Panc1 (cell line): ENCODE measurements at places on chromosomes 4 and X.

GRCh38 chr4:183872531-183872930 lies 32.6 kb upstream of the STOX2 start:
- H3K27ac ChIP-seq, result no peak overlapping the region
- no peaks in the 10 kb centered on the region for H3K27me3 ChIP-seq
- H3K4me3 ChIP-seq, result no peak overlapping the region
- H3K36me3 ChIP-seq, result no peaks in the 10 kb centered on the region

DNA sequence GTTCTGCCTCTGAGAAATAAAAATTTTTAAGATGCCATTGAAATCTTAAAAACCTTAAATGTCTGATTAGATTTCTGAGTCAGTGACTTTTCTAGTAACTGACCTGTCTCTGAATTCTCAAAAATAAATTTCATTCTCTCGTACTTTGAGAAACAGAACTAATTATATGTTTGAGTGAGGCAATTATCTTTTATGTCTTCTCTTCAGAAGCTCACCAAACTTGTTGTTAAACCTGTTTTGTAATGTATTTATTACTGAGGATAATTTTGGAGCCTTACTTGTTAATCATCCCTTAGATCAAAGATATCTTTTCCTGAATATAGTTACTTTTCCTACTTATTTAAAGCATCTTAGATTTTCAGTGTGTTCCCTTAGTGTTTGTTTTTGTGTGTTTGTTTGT lies 64.5 kb upstream of the MMAA start:
- 0 out of 2 replicates have a peak, but pooled peaks cover 3% of the 10 kb centered on the region for H3K36me3 ChIP-seq
- no peak overlapping the region for H3K4me3 ChIP-seq
- DNase-seq, result no peak

GRCh38 chr4:184587701-184588100 lies 61.5 kb downstream of the CASP3 start:
- H3K27me3 ChIP-seq, result no peaks in the 10 kb centered on the region
- H3K4me3 ChIP-seq, result no peak overlapping the region
- no peaks in the 10 kb centered on the region for H3K36me3 ChIP-seq

DNA sequence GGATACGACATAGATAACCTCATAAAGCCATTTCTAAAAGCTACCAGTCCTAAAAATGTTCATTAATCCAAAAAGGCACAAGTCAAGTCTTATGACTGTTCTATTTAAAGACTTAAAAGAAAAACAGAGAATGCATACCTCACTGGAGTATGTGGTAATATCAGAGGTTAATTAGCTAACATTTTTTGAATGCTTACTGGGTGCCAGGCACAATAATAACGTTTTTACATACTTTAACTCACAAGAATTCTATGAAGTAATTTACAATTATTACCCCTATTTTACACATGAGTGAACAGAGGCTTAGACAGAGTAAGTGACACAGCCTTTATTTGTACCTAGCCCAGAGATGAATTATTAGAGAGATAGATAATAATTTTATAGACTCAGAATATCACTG lies 207.5 kb downstream of the PDGFC start:
- no peak overlapping the region for H3K4me3 ChIP-seq
- H3K27me3 ChIP-seq, result no peaks in the 10 kb centered on the region
- DNase-seq, result no peak
- H3K27ac ChIP-seq, result no peak overlapping the region
- no peaks in the 10 kb centered on the region for H3K4me1 ChIP-seq
- H3K36me3 ChIP-seq, result no peaks in the 10 kb centered on the region

GRCh38 chr4:174358829-174359228 lies 75.1 kb downstream of the CEP44 start:
- H3K4me3 ChIP-seq, result no peak overlapping the region
- no peaks in the 10 kb centered on the region for H3K4me1 ChIP-seq
- DNase-seq, result no peak
- no peak overlapping the region for H3K27ac ChIP-seq
- no peaks in the 10 kb centered on the region for H3K27me3 ChIP-seq
- H3K36me3 ChIP-seq, result no peaks in the 10 kb centered on the region

DNA sequence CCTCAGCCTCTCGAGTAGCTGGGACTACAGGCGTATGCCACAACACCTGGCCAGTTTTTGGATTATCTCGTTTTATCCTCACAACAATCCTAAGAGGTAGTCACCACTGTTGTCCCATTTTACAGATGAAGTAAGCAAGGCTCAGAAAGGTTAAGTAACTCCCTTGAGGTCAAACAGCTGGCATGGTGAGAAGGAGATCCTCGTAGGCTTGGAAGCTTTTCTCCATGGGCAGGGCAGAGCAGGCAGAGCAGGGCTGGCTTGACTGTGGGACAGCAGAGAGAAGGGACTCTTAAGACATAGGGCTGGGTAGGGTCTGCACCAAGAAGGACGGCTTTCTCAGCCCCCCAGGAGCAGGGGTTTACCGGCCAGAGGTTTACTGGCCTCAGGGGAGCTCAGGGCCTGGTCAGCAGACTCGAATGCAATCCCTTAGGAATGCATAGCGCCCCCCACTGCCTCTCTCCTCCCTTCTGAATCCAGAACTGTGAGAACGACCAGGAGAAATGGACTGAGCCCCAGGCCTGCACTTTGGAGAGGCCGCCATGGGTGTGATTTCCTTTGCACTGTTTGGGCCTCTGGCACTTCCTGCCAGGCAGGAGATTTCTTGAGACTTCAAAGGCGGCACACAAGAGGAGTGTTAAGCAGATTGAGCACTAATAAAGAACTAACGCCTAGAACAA lies 14.0 kb upstream of the CDKN2AIP start:
- H3K36me3 ChIP-seq, result no peaks in the 10 kb centered on the region
- H3K4me1 ChIP-seq, result no peaks in the 10 kb centered on the region
- H3K4me3 ChIP-seq, result no peak overlapping the region
- no peak for DNase-seq

DNA sequence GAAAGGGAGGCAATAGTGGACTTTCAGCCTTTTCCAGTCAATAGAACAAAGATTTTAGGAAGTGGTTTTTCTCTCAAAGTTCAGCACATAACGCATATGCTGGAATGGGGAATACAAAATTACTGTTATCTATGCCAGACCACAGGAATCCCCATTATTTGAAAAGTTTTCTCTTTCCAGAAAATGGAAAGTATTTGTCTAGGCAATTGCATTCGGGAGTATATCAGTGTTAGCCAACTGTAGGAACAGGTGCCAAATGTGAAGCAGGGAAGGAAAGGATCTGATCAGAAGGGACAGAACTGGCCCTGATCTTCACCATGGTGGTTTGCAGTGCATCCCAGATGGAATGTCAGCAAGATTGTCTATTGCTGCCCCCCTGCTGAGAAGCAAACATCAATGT lies 213.6 kb downstream of the CPE start:
- H3K4me3 ChIP-seq, result no peak overlapping the region
- H3K27me3 ChIP-seq, result no peaks in the 10 kb centered on the region
- no peak for DNase-seq
- no peak overlapping the region for H3K27ac ChIP-seq
- no peaks in the 10 kb centered on the region for H3K4me1 ChIP-seq

- no peak for DNase-seq
- no peaks in the 10 kb centered on the region for H3K27me3 ChIP-seq
- no peaks in the 10 kb centered on the region for H3K4me1 ChIP-seq
- no peak overlapping the region for H3K4me3 ChIP-seq
- H3K27ac ChIP-seq, result no peak overlapping the region
- H3K36me3 ChIP-seq, result no peaks in the 10 kb centered on the region
Observed at GRCh38 chr4:109011241-109012026, 248.6 kb upstream of the ETNPPL start.

DNA sequence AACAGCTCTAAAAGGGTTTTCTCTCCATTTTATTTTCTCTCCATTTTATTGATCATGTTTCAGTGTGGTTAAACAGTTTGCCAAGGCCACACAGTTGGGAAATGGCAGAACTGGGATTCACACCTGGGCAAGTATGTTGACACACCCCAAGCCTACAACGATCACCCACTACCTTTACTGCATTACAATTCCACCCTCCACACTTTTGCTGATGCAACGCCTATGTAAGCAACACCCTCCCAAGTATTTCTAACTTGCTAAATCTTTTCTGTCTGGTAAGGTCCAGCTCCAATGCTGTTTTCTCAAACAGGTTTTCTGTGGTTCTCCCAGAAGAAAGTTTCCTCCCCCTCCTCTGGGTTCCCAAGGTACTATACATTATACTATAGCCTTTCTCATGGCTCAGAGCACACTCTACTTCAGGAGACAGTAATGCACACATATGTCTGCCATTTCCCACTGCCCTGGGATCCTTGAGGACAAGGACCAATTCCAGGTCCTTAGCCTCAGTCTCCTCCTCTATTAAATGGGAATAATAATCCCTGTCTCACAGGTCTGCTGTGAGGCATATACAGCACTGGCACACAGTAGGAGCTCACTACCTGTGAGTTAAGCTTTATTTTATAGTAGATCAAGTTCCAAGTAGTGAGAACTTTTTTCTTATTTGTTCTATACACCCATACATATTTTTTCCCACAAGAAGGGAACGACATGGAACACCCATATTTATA lies 27.9 kb downstream of the IQSEC2 start:
- H3K4me1 ChIP-seq, result no peaks in the 10 kb centered on the region
- H3K27me3 ChIP-seq, result no peaks in the 10 kb centered on the region
- DNase-seq, result no peak
- H3K27ac ChIP-seq, result peak overlapping the region; percentile 7; the same call in 1 of the 2 replicates
- H3K4me3 ChIP-seq, result no peak overlapping the region
- no peaks in the 10 kb centered on the region for H3K36me3 ChIP-seq

GRCh38 chr4:153787061-153787560 lies 1.8 kb downstream of the SFRP2 start:
- no peak overlapping the region for H3K4me3 ChIP-seq
- H3K4me1 ChIP-seq, result no peaks in the 10 kb centered on the region
- no peaks in the 10 kb centered on the region for H3K36me3 ChIP-seq
- DNase-seq, result no peak

GRCh38 chrX:3076416-3076991 lies 35.2 kb downstream of the ARSF start:
- no peak for DNase-seq
- H3K27me3 ChIP-seq, result peaks cover 2% of the 10 kb centered on the region; the same call in 1 of the 2 replicates
- no peak overlapping the region for H3K27ac ChIP-seq
- no peaks in the 10 kb centered on the region for H3K36me3 ChIP-seq
- H3K4me1 ChIP-seq, result no peaks in the 10 kb centered on the region
- no peak overlapping the region for H3K4me3 ChIP-seq

DNA sequence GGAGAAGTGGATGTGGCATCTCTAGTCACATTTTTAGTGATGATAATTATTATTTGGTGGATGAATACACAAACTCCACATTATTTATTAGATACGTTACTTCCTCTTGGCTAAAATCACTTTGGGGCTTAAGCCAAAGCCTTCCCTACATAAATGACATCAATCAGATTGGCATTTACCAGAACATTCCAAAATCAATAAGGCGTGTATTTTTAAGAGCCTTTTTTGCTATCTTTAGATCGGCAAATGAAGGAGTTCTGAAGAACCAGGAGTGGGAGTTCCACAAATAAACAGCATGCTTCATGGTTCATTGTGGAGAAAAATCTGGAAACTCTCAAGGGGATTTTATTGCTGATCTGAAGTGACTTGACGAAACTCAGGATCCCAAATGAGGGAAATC lies 89.7 kb downstream of the AMELX start:
- H3K36me3 ChIP-seq, result no peaks in the 10 kb centered on the region
- DNase-seq, result no peak
- H3K27me3 ChIP-seq, result no peaks in the 10 kb centered on the region
- H3K27ac ChIP-seq, result no peak overlapping the region

DNA sequence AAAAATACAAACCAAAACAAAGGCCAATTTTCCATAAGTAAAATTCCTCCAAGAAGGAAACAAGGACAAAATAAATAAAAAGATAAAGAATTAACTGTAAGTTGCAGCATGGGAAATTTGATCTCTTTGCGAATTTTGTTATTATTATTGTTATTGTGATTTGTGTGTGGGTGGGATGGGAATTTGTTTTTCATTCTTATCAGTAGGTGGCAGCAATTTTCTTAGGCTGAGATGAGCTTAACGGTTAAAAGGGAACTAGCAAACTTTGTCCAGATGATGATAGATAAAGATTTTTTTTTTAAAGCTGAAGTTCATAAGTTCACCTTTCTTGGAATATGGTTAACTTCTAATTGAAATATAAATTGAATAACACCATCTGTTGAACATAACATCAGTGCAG lies 83.2 kb upstream of the IL1RAPL2 start:
- H3K27ac ChIP-seq, result no peak overlapping the region
- no peaks in the 10 kb centered on the region for H3K27me3 ChIP-seq
- no peak overlapping the region for H3K4me3 ChIP-seq
- no peak for DNase-seq

DNA sequence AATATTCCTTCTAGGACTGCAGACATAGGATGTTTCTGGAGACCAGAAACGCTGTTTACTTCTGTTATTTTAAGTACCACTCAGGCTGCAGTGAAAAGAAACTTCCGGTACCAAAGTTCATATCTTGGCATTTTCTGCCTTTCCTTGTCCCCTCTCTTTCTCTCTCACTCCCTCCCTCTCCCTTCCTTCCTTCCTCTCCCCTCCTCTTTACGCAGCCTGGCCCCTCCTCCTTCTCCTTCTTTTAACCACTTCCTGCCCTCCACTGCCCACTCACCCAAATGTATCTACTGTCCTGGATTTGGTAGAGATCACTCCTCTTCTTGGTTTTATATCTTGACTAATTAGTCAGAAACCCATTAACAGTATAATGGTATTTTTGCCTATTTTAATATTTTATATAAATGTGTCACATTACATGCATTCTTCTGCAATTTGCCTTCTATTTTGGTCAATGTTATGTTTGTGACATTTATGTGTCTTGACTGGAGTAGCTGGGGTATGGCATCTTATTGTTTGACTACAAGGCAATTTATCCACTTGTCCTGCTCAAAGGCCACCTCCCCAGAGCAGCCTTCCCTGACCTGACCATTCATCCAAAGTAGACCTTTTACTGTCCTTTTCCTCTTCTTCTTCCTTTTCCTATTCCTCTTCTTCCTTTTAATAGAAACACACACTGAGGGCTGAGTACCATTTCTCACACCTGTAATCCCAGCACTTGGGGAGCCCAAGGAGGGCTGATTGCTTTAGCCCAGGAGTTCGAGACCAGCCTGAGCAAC lies 56.9 kb downstream of the BCOR start:
- no peak overlapping the region for H3K4me3 ChIP-seq
- H3K27ac ChIP-seq, result no peak overlapping the region
- no peaks in the 10 kb centered on the region for H3K4me1 ChIP-seq
- no peaks in the 10 kb centered on the region for H3K27me3 ChIP-seq
- no peaks in the 10 kb centered on the region for H3K36me3 ChIP-seq

DNA sequence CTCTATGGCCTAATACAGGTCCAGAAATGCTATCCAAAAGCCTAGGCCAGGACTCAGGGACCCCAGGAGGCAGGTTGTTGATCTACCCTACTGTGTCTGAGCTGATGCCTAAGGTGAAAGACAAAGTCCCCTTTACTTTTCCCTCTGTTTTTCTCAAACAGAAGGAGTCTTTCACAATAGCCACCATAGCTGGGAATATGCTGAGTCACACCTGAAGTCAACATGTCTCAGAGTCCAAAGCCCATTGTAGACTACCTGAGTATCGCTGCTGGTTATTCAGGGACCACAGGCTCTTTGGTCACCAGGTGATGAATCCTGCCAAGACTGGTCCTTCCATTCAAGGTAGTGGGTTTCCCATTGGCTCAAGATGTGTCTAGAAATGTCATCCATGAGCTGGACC lies 562.2 kb downstream of the ACTRT1 start:
- no peak for DNase-seq
- H3K4me3 ChIP-seq, result no peak overlapping the region
- no peak overlapping the region for H3K27ac ChIP-seq
- H3K27me3 ChIP-seq, result no peaks in the 10 kb centered on the region
